ENCODE measurements at places on chromosomes 2 and 18.

DNA sequence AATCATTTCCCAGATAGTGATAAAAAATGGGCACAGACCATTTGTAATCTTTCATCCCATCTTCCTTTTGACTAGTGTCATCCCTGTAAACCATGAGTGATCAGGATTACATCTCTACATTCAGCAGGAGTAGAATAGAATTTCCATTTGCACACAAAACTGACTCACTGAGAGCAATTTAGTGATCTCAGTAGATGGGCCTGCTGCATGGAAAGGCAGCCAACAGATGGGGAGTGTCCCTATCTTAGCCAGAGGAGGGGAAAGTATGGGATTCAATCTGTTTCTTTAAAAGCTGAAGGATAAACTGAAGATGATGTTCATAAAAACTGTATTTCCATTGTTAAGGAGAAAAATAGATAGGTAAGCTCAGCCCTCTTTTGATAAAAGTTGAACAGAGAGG is 441.7 kb downstream of the ZNF521 start:
- no peak for DNase-seq

GRCh38 chr18:76445275-76445674 is 49.8 kb downstream of the ZNF516 start:
- no peak for DNase-seq

- DNase-seq, result no peak
Measured at GRCh38 chr2:14602309-14602708, 30.2 kb upstream of the LRATD1 start.

- DNase-seq, result no peak
Measured at GRCh38 chr2:68057658-68058396, 5.0 kb downstream of the C1D start.

- no peak for DNase-seq
Measured at GRCh38 chr2:133581010-133581760, 12.9 kb upstream of the NCKAP5 start.

GRCh38 chr2:209940936-209941335 is 61.5 kb upstream of the RPE start:
- DNase-seq, result no peak

GRCh38 chr2:131112529-131112928 is 7.4 kb downstream of the PLEKHB2 start:
- DNase-seq, result no peak

All from breast epithelium (tissue), 4 donors.